Activated CD4-positive, alpha-beta T cell treated with anti-CD3 and anti-CD28 coated beads, Interleukin-2, amount 10 ng/mL, durations not matched to agents 7 days and 5 days (primary cell): ENCODE measurements at places on chromosomes 5 and 9. TPM values are rescaled to one million over a fixed set of nuclear protein-coding genes. Genes with fewer than 3 reads are reported as not detected.
A peak's percentile ranks its signal among the peaks of the same experiment; 100 is the strongest.

The FOXI1 gene
- total RNA-seq, result not detected

The SLC4A9 gene
- 0.35 TPM for total RNA-seq

The ATP6V1G1 gene
- 89.0 TPM for total RNA-seq

The KIF20A gene
- total RNA-seq, result 70.9 TPM

The PCDHGA11 gene
- not detected for total RNA-seq

The MYMK gene
- total RNA-seq, result not detected

The FBP2 gene
- not detected for total RNA-seq

The WNT8A gene
- not detected for total RNA-seq

DNA sequence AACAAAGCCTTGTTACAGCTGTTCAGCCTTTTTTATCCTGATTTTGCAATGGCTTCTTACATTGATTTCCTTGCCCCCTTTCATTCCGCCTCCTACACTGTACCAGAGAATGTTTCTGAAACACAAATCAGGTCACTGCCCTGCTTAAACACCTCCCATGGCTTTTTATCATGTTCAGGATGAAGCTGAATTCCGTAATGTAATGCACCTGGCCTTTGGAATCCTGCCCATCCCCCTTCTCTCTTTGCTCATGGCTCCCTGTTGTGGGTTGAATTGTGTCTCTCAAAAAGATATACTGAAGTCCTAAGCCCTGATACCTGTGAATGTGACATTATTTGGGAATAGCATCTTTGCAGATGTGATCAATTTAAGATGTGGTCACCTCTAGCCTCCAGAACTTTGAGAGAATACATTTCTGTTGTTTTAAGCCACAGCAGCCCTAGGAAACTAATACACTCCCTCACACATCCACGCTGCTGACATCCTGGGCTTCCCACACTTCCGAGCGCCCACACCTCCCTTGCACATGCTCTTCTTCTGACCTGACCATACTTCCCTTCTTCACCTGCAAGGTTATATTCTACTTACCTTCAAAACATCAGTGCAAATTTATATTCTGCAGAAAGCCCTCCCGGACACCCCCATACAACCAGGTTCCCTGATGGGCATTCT, 101.2 kb downstream of the DNAH5 start:
- no peaks in the 10 kb centered on the region for H3K36me3 ChIP-seq
- H3K4me1 ChIP-seq, result no peaks in the 10 kb centered on the region
- H3K27me3 ChIP-seq, result no peaks in the 10 kb centered on the region
- H3K4me3 ChIP-seq, result no peak overlapping the region
- H3K27ac ChIP-seq, result no peak overlapping the region

DNA sequence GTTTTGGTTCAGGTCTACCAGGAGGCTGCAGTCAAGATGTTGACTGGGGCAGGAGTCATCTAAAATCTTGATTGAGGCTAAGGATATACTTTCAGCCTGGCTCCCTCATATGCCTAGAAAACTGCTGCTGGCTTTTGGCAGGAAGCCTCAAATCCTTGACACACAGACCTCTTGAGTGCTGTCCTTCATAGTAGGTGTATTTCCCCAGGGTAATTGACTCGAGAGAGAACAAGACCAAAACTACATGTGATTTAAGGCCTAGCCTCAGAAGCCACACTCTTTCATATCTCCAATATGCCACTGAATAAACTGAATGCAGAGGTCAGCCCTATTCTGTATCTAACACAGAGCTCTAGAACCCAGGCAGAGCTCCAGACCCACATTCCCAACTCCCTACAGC, 402.3 kb upstream of the ADAMTS16 start:
- no peak overlapping the region for H3K4me3 ChIP-seq
- H3K36me3 ChIP-seq, result no peaks in the 10 kb centered on the region
- no peak for DNase-seq
- no peaks in the 10 kb centered on the region for H3K4me1 ChIP-seq
- H3K27me3 ChIP-seq, result no peaks in the 10 kb centered on the region
- H3K27ac ChIP-seq, result no peak overlapping the region

- H3K27ac ChIP-seq, result no peak overlapping the region
- H3K36me3 ChIP-seq, result no peaks in the 10 kb centered on the region
- DNase-seq, result no peak
- no peaks in the 10 kb centered on the region for H3K4me1 ChIP-seq
- H3K4me3 ChIP-seq, result no peak overlapping the region
Measured at GRCh38 chr5:160550075-160550474, 128.4 kb downstream of the PTTG1 start.

DNA sequence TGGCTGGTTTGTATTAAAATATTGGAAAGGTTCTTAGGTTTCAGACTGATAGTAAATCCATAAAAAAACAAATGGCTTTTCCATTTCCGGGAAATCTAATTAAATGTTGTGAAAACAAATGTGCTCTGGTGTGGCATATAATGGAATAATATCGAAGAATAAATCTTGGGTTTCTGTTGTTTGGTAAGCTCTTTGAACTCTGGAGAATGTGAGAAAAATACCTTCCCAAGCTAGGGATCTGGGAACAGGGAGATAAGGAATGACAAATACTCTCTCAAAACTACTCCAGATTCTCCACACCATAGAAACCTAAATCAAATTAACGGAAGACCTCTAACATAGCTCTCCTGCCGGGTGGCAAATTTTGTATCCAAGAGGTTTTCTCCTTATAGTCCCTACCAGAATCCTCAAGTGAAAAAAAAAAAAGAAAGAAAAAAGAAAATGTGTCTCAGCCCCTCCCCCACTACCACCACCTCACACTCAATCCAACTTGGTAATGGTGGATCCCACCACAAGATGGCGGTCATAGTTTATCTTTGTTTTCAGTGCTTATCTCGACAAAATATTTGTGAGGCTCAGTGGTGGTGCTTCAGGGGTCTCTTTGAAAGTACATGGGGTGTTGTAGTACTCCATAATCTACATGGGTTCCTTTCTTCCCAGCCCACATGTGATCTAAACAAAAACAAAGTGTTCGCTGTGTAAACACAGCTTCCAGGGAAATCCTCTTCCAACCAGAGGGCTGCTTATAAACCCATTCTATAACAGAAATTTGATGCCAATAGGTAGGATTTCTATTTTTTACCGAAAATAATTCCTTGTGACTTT, 54.5 kb upstream of the FST start:
- no peaks in the 10 kb centered on the region for H3K4me1 ChIP-seq
- peaks cover 33% of the 10 kb centered on the region for H3K27me3 ChIP-seq
- DNase-seq, result peak; percentile 19
- no peak overlapping the region for H3K4me3 ChIP-seq
- H3K36me3 ChIP-seq, result no peaks in the 10 kb centered on the region

GRCh38 chr9:73531658-73532057, 380.0 kb downstream of the ANXA1 start:
- no peak overlapping the region for H3K27ac ChIP-seq
- H3K4me1 ChIP-seq, result no peaks in the 10 kb centered on the region
- H3K27me3 ChIP-seq, result no peaks in the 10 kb centered on the region
- DNase-seq, result no peak

DNA sequence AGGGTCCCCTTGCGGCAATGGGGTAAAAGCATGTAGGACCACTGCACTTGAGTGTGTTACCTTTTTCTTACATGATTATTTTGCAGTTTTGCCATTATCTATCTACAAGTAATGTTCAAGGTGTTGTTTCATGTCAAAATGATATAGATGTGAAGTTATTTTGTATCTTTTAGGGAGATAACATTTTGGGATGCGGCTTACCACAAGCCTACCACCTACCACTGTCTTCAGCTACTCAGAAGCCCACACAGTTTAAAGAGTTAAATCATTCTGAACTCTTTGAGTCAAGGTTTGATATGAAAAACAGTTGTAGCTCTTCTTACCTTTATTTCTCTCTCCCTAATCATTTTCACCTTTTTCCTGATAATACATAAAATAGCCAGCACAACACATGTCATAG, 19.8 kb downstream of the CERT1 start:
- DNase-seq, result no peak
- H3K27ac ChIP-seq, result no peak overlapping the region
- peaks cover 55% of the 10 kb centered on the region for H3K36me3 ChIP-seq
- H3K27me3 ChIP-seq, result no peaks in the 10 kb centered on the region
- no peak overlapping the region for H3K4me3 ChIP-seq
- peaks cover 1% of the 10 kb centered on the region for H3K4me1 ChIP-seq

GRCh38 chr5:108432024-108432423, 50.1 kb upstream of the FBXL17 start:
- no peak overlapping the region for H3K4me3 ChIP-seq
- no peaks in the 10 kb centered on the region for H3K4me1 ChIP-seq
- no peak overlapping the region for H3K27ac ChIP-seq
- DNase-seq, result no peak
- H3K27me3 ChIP-seq, result peaks cover 11% of the 10 kb centered on the region

- H3K27ac ChIP-seq, result no peak overlapping the region
- no peaks in the 10 kb centered on the region for H3K36me3 ChIP-seq
Measured at GRCh38 chr9:88077071-88077617, 61.1 kb downstream of the SPATA31C2 start.

GRCh38 chr5:114789773-114790402, 379.8 kb downstream of the TRIM36 start:
- no peak for DNase-seq
- H3K27ac ChIP-seq, result no peak overlapping the region
- no peak overlapping the region for H3K4me3 ChIP-seq
- H3K36me3 ChIP-seq, result no peaks in the 10 kb centered on the region

GRCh38 chr5:146697211-146697610, 181.2 kb upstream of the GPR151 start:
- no peaks in the 10 kb centered on the region for H3K4me1 ChIP-seq
- H3K36me3 ChIP-seq, result no peaks in the 10 kb centered on the region

DNA sequence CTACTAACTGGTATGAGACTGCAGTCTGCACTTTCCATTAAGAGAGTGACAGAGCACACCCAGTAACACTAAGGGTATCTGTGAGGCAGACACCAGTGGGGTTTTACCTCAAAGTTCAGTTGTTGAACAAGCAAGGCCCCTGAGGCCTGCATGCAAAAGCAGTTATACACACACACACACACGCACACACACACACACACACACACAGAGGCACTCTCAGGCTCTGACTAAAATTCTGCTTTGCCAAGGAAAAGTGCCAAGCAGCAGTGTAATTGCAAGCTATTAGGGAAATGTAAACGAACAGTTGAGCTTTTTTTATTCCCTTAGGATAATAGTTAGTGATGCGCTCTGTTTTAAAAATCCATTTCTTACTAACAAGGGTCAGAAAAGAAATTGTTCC, 377.1 kb downstream of the SPOCK1 start:
- no peak for DNase-seq
- H3K27ac ChIP-seq, result no peak overlapping the region
- no peaks in the 10 kb centered on the region for H3K4me1 ChIP-seq
- no peaks in the 10 kb centered on the region for H3K27me3 ChIP-seq
- H3K36me3 ChIP-seq, result no peaks in the 10 kb centered on the region

GRCh38 chr5:78979909-78980308, 5.2 kb downstream of the ARSB start:
- H3K27me3 ChIP-seq, result no peaks in the 10 kb centered on the region
- H3K4me1 ChIP-seq, result peaks cover 37% of the 10 kb centered on the region
- H3K4me3 ChIP-seq, result no peak overlapping the region
- no peak for DNase-seq

DNA sequence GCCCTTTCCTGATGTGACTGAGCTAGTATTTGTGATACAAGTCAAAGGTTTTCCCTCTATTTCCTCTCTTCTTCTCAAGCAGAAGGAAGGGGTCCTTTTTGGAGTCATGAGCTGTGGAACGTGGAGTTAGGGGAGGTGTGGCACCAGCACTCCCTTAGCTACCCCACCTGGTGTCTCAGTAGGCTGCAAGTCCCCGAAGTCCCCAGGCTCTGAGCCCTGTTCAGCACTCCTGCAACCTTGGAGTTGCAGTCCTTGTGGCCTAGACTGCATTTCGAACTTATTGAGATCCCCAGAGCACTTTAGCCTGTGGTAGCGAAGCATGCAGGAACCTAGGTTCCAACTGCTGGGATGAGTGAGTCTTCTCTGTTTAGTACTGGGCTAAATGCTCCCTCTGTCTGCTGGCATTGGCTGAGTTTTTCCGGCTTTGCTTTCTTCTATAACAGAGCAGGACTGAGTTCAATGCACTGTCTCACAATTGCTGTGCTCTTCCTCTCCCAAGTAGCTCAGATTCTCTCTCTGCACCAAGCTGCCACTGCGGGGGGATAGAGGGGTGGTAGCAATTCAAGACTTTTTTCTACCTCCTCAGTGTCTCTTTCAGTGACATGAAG, 600.7 kb upstream of the CDH9 start:
- no peak overlapping the region for H3K27ac ChIP-seq
- no peaks in the 10 kb centered on the region for H3K36me3 ChIP-seq
- no peaks in the 10 kb centered on the region for H3K27me3 ChIP-seq

DNA sequence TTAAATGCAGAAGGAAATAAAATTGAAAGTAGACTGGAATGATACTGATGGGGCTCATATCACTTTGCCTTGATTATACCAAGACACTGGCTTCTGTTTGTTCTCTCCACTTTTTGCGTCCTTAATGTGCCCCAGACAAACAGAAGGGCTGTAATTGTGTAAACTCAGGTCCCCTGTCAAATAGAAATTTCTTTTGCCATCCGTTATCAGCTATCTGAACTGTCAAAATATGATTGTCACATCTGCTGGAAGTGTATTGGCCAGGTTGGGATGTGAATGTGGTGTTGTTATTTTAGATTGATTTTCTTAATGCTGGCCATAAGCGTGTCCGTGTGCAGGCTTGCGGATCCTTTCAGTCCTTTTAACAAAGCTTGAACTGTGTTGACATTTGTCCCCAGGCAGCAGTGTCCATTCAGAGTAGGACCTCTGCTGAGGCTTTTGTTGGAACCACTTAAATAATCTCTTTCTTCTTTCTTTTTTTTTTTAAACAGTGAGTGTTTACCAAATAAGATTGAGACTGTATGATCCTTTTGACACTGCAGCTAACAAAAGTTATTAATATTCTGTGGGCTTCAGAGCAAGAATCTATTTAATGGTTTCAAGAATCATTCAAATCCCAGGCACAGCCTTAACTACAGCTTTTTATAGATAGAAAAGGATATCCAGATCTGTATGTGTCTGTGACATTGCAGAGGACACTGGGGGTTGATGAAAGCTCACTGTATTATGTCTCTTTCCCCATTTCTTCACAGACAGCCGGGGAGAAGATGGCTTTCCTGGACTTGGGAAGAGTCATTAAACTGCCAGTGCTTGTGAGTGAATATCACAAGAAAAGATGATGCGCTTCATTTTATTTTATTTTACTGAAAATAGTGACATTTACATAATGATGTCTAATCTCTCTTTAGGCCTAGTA, 171.7 kb downstream of the ZNF608 start:
- H3K4me3 ChIP-seq, result no peak overlapping the region
- no peaks in the 10 kb centered on the region for H3K36me3 ChIP-seq
- no peak for DNase-seq
- peaks cover 3% of the 10 kb centered on the region for H3K4me1 ChIP-seq
- H3K27me3 ChIP-seq, result peaks cover 11% of the 10 kb centered on the region

GRCh38 chr9:81566074-81566698, 123.2 kb downstream of the TLE1 start:
- H3K27me3 ChIP-seq, result no peaks in the 10 kb centered on the region
- no peak overlapping the region for H3K4me3 ChIP-seq
- no peak for DNase-seq
- H3K4me1 ChIP-seq, result no peaks in the 10 kb centered on the region
